IMR-90 (cell line): ENCODE measurements at places on chromosomes 4 and X.

DNA sequence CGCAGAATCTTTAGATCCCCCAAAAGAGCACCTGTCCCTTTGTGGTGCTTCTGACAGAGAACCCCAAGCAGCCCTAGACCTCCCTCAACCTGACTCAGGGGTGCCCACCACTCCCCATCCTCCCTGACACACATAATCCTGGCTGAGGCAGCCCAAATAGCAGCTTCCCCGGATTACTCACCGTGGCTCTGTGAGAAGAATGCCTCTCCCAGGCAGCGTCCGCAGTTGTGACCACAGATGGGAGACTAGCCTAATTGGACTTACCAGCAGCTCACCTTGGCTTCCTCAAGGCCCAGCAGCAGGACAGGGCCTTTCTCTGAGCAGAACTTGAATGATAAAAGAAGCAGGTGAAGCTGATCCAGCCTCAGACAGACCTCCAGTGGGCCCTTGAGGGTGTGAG, 10.3 kb upstream of the ODAPH start:
- DNase-seq, result peak; percentile 65

- no peak for DNase-seq
Measured at GRCh38 chr4:41505161-41505661, 32.7 kb upstream of the LIMCH1 start.

GRCh38 chrX:153726286-153727122, 1.8 kb downstream of the ABCD1 start:
- DNase-seq, result peak; percentile 52

GRCh38 chrX:9785254-9785943, 830 bp upstream of the SHROOM2 start:
- no peak for DNase-seq

DNA sequence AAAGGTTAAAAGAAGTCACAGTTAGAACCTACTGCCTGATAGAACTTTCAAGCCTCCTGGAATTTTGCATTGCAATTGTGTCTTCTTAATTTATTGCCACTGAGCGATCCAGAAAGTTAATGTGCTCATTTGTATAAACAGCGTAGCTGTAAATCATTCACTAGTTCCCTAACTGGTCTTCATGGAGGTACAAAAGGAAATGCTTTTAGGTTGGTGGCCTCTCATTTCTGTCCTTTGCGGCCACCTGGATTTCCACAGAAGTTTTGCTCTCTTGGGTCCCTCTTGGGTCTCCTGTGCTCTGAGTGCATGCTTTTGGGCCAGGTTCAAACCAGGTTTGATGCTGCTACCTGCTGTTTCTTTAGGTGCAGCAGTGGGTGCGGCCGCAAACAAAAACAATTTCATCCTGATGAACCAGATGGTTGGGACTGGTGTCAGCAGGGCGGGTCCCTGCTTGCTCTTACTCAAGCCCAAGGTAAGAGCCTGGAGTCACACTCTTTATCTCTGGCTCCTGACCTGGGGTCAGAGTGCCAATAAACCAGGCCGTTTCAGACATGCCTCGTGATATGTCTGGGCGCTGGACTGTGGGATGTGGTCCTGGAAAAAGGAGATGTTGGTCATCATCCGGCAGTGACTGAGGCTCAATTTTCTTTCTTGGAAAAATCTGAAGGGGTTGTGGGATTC, 270.1 kb downstream of the PTTG2 start:
- DNase-seq, result no peak
